ENCODE measurements at places on chromosomes 2 and 18.
A peak's percentile ranks its signal among the peaks of the same experiment; 100 is the strongest.

DNA sequence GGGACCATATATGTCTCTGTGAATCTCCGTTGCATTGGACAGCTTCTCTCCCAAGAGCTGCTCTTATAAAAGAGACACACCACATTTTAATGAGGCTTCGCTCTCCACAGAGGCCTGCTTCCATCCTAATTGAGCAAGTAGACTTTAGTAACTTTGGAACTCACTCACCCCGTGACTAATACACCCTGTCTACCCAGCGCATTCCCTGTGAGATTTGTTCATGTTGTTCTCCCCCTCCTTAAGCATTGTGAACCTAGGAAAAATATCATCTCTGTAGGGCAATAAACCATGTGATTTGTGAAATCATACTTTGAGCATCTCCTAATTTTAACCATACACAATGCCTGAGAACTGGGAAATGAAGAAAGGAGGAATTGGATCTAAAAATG, 56.9 kb downstream of the MCFD2 start:
- no peak for DNase-seq

DNA sequence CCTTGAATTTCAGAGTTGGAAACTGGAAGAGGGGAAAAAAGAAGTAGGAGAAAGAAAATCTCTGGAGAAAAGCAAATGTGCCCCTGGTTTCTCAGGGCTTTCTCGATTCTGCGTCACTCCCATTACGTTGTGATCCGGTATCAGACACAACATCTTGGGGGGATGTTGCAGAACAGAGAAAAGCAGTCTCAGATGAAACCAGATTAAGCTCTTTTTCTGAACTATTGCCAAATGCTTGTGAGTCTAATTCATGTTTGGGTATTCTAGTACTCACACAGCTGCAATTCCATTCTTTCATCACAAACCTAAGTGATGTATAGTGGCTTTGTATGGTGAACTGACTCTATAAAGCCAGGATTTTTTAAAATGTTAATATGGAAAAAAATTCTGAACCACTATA, 233.2 kb downstream of the TCF4 start:
- DNase-seq, result no peak

DNA sequence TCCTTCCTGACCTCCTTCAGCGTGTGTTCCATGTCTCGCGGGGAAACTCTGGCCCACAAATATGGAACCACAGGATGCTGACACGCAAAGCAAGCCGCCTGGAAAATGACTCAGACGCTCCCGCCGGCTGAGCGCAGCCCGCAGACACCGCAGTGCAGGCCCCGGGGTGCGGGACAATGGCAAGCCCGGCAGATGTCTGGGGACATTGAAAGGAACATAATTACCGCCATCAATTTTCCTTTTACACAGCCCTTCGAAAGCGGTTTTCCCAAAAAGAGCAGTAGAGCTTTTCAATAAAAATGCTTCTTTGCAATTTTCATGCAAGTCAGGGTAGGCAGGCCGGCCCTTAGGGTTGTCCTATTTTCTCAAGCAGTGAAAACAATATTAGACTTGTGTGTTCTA, 159.2 kb upstream of the SH3BP4 start:
- no peak for DNase-seq

DNA sequence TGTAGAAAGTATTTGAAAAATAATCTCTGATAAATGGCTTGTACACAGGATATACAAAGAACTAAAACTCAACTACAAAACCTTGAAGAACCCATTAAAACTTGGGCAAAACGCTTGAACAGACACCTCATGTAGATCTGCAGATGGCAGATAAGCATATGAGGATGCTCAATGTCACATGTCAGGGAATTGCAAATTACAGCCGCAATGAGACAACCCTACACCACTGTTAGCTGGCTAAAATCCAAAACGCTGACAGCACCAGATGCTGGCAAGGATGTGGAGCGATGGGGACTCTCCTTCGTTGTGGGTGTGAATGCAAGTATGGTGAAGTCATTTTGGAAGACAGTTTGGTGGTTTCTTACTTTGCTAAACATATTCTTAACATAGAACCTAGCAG, 53.7 kb downstream of the SNTG2 start:
- DNase-seq, result no peak

DNA sequence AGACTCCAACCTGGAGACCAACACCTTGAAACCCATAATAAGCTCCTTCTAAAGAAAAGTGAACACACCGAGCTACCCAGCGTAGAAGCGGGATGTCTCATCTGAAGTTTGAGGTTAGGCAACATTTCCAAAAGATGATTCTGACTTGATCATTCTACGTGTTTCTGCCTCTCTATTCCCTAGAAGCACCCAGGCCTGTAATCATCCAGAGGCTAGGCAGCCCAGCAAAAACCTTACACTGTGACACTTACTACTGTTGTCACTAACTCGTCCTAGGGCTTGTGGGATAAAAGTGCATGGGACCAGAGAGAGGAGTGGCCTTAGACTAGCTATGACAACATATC, 1.4 kb downstream of the ZBTB14 start:
- DNase-seq, result no peak

DNA sequence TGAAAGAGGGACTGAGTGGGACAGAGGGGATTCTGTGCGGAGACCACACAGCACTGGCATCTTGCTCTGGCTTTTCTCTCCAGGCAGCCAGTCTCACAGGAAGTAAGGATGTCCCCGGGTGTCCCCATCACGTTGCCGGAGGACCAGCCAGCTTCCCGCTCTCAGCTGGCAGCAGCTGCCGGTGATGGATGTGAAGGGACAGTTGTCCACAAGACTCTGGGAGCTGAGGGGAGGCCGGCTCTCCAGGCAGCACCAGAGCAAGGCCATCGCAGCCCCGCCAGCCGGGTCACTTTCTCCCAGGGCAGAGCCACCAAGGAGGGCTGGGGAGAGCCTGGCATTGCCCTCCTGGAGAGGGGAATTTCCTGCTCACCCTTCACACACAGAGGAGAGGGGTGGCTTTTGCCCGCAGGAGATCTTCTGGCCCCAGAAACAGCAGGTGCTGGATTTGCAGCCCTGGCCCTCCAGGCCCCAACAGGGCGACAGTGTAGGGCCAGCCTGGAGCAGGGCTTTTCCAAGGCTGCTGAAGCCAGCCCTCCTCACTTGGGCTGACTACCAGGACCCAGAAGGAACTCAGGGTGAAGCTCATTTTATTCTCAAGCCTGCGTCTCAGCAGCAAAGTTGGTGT, 24.0 kb upstream of the B3GNT7 start:
- DNase-seq, result no peak

DNA sequence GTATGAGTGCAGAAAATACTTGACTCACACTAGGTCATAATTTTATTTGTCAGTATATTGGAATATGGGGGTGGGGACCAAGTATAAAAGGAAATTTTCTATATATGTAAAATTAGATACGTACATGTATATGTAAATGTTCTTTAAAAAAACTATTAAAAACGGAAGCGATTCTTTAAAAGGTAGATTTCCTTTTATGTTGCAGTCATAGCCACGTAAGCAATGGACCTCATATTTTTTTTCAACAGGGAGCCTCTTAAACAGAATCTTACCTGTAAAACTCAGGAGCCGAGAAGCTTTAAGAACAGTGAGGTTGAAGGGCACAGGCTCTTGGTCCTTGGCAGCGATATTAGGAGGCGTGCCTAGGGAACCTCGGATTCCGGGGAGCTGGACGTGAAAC, 3.3 kb downstream of the RHBDD1 start:
- no peak for DNase-seq

DNA sequence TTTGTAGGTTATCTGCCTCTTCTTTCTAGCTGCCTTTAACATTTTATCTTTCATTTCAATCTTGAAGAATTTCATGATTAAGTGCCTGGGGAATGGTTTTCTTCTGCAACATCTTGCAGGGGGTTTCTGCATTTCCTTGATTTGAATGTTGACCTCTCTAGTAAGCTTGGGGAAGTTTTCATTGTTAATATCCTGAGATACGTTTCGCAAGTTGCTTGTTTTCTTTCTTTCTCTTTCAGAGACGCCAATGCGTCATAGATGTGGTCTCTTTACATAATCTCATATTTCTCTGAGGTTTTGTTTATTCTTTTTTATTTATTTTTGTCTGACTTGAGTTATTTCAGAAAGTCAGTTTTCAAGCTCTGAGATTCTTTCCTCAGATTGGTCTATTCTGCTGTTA, 225.7 kb downstream of the XIRP2 start:
- no peak for DNase-seq

DNA sequence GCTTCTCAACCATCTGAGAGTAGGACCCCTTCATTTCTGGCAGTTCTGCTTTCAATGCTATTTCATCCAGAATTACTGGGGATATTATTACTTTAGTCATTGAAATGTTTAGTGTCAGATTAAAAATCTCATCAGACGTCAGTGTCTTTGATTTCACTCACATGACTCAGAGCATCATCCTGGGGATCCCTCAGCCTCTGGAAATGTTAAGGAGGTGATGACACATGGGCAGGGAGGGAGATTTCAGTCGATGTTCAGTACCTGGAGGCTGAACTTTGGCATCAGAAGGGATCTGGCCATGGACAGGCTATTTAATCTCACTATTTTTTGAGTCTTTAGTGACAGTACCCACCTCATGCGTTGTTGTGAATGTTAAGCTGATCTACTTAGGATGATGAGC, 39.1 kb downstream of the OSBPL6 start:
- no peak for DNase-seq

GRCh38 chr2:9630117-9630735, 571 bp downstream of the YWHAQ start:
- DNase-seq, result no peak

DNA sequence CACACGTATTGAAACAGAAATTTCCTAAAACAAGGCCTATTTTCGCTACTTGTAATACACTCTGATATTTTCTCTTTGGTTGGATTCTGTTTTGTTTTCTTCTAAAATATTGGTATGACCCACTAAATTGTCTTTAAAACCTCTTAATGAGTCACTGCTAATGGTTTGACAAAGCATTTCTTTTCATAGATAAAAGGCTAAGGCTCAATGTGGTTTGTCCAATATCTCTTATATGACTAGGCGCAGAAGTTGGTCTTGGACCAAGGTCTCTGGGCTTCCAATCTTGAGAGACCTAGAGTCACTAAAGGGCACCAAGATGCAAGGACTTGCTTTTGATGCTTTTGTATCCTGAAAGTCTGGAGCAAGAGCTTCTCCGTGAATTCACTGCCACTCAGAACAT, 498.2 kb upstream of the TCF4 start:
- DNase-seq, result no peak

GRCh38 chr18:13231151-13231550, 12.6 kb downstream of the LDLRAD4 start:
- DNase-seq, result no peak

- DNase-seq, result no peak
Measured at GRCh38 chr2:176560296-176560695, 291.1 kb downstream of the MTX2 start.

GRCh38 chr18:73741946-73742345, 405.7 kb downstream of the FBXO15 start:
- no peak for DNase-seq

DNA sequence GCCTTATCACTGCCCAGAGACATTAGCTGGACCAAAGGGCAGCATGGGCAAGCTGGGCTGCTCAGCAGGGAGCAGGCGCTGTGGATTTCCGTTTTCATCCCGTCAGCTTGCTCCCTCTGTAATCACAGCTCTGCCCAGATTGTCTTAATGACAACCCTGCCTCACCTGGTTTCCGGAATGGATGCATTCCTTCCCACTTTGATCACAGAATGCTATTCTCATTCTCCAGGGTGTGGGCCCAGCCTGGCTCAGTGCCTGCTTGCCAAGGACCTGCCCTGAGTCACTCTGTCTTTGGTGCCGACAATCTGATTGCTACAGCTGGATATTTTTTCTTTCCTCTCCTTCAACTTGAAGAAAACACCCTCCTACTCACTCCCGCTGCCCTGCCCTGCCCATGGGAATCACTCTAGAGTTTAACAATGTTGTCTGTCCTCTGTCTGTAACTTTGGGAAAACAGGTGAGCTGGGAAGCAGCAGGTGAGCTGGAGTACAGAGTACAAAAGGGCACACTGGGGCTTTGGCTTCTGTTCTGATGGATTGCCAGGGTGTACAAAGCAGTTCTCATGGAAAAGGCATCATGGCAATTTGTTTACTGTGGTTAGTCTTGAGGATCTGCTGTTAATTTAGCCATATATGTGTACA, 27.2 kb upstream of the FAM136A start:
- peak; percentile 93 for DNase-seq

DNA sequence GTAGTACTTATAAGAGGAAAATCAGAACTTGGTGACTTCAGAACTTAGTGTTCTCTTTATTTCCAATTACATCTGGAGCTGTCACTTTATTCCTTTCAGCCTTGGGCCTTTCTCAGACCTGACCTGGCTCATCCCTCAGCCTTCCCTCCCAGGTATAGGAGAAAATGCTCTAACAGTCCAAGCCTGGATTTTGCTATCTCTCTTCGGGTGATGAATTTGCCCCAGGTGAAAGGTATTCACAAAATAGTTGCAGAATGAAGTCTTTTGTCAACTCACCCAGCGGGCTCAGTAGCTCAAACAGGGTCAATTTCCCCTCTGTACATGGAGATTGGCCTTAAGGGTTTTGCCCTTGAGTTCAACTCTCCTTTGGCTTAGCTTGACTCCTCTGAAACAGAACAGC, 12.0 kb downstream of the NRP2 start:
- DNase-seq, result no peak

- no peak for DNase-seq
Measured at GRCh38 chr2:234412726-234413125, 84.2 kb downstream of the ARL4C start.
